ENCODE measurements at places on chromosomes 3 and 15. TPM values are rescaled to one million over a fixed set of nuclear protein-coding genes. Genes with fewer than 3 reads are reported as not detected.

- H3K4me3 ChIP-seq: peak overlapping the region; percentile 26
- DNase-seq: peak; percentile 59
- H3K27ac ChIP-seq: peak overlapping the region; percentile 74
- H3K36me3 ChIP-seq: no peaks in the 10 kb centered on the region
- H3K27me3 ChIP-seq: peaks cover 41% of the 10 kb centered on the region
These were observed 2.0 kb downstream of the GP5 start for GRCh38 chr3:194396859-194397756.

DNA sequence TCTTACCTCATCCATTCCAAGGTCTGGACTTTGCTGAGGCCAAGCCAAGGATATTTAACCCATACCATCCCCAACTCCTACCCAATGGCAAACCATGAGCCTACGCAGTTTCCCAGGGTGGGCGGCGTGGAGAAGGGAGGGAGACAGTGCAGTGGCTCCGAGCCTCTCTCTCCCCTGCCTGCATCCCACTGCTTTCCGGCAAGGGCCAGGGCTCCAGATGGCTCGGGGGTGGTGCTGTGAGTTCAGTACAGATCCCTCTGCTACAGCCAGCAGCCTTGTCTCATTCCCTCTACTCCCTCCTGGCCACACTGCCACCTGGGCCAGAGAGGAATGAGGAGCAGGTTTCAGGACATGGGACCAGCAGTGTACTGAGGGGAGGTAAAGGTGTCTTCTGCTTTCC is 44.3 kb upstream of the APEH start:
- no peaks in the 10 kb centered on the region for H3K36me3 ChIP-seq
- no peak overlapping the region for H3K27ac ChIP-seq
- no peaks in the 10 kb centered on the region for H3K27me3 ChIP-seq
- H3K4me1 ChIP-seq: no peaks in the 10 kb centered on the region
- no peak for DNase-seq
- H3K4me3 ChIP-seq: no peak overlapping the region

DNA sequence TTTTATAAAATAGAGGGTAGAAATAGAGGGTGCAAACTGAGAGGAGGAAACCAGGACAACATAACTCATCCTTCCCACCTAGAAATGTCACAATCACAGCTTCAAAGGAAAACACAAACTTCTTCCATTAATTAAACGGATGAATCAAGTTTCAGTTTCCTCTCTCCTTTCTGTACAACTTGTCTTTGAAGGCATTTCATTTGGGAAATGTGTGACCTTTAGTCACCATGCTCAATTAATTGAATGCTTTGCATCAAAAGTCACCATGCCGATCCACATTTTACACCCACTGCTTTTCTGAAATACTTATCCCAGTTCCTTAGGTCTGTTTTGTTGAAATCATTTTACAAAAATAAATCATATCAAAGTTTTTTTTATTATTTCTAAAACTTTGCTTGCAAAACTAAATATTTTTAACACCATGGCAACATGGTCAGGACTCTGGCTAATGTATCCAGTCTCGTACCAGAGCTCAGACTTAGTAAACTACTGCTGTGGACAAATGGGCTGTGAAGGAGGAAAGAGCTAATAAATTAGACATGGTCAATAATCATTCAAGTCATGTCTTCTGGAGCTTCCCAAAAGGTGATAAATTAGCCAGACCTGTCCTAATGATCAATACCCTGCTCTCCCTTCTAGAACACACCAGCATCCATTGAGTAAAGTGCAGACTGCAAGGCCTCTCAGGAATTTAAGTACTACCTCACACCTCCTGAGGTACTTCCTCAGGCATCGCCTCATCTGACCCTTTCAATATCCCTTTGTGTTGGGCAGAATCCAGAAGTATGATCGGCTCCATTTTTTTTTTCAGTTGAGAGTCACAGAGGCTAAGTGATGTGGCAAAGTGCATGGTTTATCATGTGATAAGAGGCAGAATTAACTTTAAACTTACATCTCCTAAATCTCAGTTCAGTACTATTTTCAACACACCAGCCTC is 161.3 kb downstream of the GREM1 start:
- H3K27ac ChIP-seq: no peak overlapping the region
- H3K4me3 ChIP-seq: no peak overlapping the region
- no peaks in the 10 kb centered on the region for H3K4me1 ChIP-seq
- DNase-seq: no peak
- no peaks in the 10 kb centered on the region for H3K36me3 ChIP-seq

- H3K27me3 ChIP-seq: no peaks in the 10 kb centered on the region
- H3K27ac ChIP-seq: no peak overlapping the region
- H3K4me1 ChIP-seq: no peaks in the 10 kb centered on the region
- no peak for DNase-seq
These were observed 40.9 kb upstream of the PCSK6 start for GRCh38 chr15:101530224-101530958.

GRCh38 chr15:75235760-75236729 is 22.1 kb upstream of the GOLGA6C start:
- no peaks in the 10 kb centered on the region for H3K36me3 ChIP-seq
- H3K27me3 ChIP-seq: peaks cover 4% of the 10 kb centered on the region
- H3K27ac ChIP-seq: no peak overlapping the region
- no peak for DNase-seq

GRCh38 chr3:153848702-153849101 is 272.5 kb upstream of the ARHGEF26 start:
- H3K27me3 ChIP-seq: no peaks in the 10 kb centered on the region
- DNase-seq: no peak
- H3K36me3 ChIP-seq: no peaks in the 10 kb centered on the region
- no peaks in the 10 kb centered on the region for H3K4me1 ChIP-seq
- no peak overlapping the region for H3K4me3 ChIP-seq

DNA sequence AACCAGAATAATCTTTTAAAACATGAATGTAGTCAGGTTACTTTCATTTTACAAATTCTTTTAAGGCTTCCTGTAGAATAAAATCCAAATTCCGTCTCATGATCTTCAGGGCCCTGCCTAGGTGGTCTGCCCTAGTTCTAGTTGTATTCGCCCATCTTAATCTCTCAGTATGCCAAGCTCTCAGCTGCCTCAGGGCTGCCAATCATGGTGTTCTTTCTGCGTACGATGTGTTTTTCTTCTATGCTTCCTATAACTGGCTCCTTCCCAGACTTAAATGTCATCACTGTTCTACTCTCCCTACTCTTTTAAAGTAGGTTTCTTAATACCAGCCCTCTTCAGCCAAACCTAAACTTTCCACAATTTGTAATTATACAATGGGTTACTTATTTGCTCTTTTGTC is 107.4 kb downstream of the GREM1 start:
- H3K36me3 ChIP-seq: no peaks in the 10 kb centered on the region
- no peak overlapping the region for H3K27ac ChIP-seq
- no peak overlapping the region for H3K4me3 ChIP-seq
- H3K27me3 ChIP-seq: no peaks in the 10 kb centered on the region
- no peaks in the 10 kb centered on the region for H3K4me1 ChIP-seq
- no peak for DNase-seq

DNA sequence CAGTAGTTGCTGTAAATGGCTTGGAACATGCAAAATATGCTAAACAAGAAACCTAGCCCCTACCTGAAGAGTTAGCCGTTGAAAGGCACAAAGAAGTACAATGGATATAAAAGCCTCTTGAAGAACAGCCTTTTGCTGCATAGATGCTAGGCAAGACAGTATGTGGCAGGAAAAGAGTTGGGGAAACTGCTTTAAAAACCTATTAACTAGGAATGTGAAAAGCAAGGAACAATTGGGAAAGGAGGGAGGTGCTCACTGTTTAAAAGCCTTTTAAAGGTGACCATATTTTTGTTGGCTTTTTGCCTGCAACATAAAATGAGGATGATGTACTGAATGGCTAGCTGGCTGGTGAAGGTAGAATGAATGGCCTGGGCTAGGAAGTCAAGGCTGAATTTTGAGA is 24.5 kb upstream of the SOX2 start:
- no peaks in the 10 kb centered on the region for H3K4me1 ChIP-seq
- H3K4me3 ChIP-seq: no peak overlapping the region
- no peaks in the 10 kb centered on the region for H3K36me3 ChIP-seq
- DNase-seq: no peak
- H3K27ac ChIP-seq: no peak overlapping the region
- no peaks in the 10 kb centered on the region for H3K27me3 ChIP-seq

- peaks cover 32% of the 10 kb centered on the region for H3K36me3 ChIP-seq
- H3K27me3 ChIP-seq: no peaks in the 10 kb centered on the region
These were observed 21.3 kb downstream of the CHD2 start for GRCh38 chr15:92921215-92922131.

- H3K36me3 ChIP-seq: no peaks in the 10 kb centered on the region
- H3K27ac ChIP-seq: no peak overlapping the region
- no peaks in the 10 kb centered on the region for H3K27me3 ChIP-seq
These were observed 5.6 kb upstream of the SLC33A1 start for GRCh38 chr3:155859859-155860258.

GRCh38 chr3:149258298-149258697 is 36.7 kb upstream of the CP start:
- peaks cover 4% of the 10 kb centered on the region for H3K4me1 ChIP-seq
- no peak for DNase-seq
- no peaks in the 10 kb centered on the region for H3K27me3 ChIP-seq
- no peak overlapping the region for H3K27ac ChIP-seq
- H3K4me3 ChIP-seq: no peak overlapping the region

- DNase-seq: no peak
- no peaks in the 10 kb centered on the region for H3K36me3 ChIP-seq
- no peak overlapping the region for H3K4me3 ChIP-seq
- no peaks in the 10 kb centered on the region for H3K27me3 ChIP-seq
These were observed 25.1 kb upstream of the GABPB1 start for GRCh38 chr15:50380089-50380488.

Gene ATP13A5
- polyA plus RNA-seq: 0.37 TPM

Gene RAP2B
- 12.3 TPM for polyA plus RNA-seq

Gene ERICH6
- polyA plus RNA-seq: 0.02 TPM

Gene SV2B
- 1.7 TPM for polyA plus RNA-seq

Gene MYEF2
- polyA plus RNA-seq: 20.4 TPM

Gene ARPC4
- 106 TPM for polyA plus RNA-seq

Data from thymus (tissue), 14 donors.